ENCODE measurements at places on chromosomes 16 and 17.
A peak's percentile ranks its signal among the peaks of the same experiment; 100 is the strongest.

DNA sequence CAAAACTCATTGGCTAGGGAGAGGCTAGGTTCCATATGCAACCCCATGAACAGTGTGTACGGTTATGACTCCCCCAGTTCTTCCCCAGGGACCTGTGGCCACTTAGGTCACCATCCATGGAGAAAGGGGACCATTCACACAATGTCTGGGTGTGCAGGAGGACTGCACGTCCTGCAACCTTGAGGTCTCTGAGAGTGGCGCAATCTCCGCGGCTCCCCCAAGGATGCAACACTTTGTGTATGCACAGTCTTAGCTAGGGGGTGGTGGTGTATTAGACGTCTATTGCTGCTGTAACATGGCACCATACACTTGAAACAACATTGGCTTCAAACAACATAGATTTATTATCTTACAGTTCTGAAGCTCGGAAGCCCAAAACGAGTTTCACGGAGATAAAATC is 65.6 kb upstream of the CBX4 start:
- no peak for DNase-seq

GRCh38 chr17:15351925-15352324 is 10.5 kb upstream of the TEKT3 start:
- no peak for DNase-seq

DNA sequence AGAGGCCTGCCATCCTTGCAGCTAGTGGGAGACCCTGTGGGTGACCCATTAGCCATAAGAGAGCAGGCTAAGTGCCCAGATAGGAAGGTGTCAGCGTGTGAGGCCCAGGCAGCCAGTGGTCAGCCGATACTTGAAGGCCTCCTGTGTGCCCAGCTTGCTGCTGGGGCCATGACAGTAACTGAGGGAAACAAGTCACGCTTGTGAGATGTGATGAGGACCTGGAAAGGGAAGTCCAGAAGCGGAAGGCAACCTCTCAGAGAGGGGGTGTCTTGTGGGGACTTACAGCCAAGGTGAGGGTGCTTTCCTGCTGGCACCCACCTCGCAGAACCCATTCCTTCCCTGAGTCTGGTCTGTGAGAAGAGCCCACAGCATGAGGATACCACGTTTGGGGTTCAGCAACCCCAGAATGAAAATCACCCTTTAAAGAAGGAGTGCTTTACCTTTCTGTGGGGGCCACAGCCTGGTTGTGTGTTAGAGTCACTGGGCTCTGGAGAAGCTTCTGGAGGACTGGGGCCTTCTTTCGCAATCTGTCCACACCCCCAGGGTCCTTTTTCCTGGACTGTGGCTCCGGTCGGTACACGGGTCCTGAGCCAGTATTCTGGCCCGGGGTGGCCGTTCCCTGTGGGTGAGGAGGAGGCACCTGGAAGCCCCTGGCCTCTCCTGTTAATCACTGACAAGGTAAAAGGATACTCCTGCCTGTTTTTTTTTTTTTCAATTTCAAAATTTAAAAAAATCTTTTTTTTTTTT is 53.9 kb downstream of the PLCG2 start:
- DNase-seq = no peak

GRCh38 chr17:44110823-44111633 is 12.4 kb downstream of the HDAC5 start:
- peak; percentile 15 for DNase-seq

GRCh38 chr17:75518201-75518600 is 1.9 kb downstream of the TSEN54 start:
- no peak for DNase-seq

- DNase-seq = no peak
Measured at GRCh38 chr16:11635679-11636171, 32.5 kb upstream of the SNN start.

GRCh38 chr16:30567160-30567990 is 4.1 kb downstream of the ZNF688 start:
- DNase-seq = no peak

DNA sequence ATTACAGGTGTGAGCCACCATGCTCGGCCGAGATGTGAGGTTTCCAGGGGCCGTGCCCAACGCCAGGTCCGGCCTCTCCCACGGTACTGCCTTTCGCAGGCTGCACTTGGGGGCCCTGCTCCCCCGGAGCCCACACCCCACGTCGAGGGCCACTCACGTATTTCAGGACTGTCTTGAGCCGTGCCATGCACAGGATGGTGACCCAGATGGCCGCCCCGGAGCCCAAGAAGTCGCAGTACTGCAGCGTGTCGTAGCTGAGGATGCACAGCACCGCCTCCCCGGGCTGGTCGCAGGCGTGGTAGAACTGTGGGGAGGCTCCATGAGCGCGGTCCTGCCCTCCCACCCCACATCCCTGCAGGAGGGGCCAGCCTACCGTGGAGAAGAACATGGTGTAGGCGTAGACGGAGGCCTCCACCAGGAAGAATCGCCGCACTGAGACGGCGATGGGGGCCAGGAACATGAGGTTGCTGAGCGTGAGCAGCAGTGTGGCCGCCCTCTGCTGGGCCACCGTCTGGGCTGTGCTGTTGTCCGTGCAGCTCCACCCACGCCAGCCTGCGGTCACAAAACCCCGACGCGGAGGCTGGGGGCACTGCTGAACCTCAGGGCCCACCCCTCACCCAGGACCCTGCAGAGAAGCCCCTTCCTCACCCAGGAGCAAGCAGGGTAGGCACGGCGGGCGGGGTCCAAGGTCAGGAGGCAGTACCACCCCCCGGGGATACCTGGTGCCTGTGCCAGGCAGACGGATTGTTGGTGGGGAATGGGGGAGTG is 3.7 kb upstream of the MRPL28 start:
- DNase-seq = no peak

- DNase-seq = no peak
Measured at GRCh38 chr16:55398762-55399161, 74.8 kb downstream of the IRX6 start.

DNA sequence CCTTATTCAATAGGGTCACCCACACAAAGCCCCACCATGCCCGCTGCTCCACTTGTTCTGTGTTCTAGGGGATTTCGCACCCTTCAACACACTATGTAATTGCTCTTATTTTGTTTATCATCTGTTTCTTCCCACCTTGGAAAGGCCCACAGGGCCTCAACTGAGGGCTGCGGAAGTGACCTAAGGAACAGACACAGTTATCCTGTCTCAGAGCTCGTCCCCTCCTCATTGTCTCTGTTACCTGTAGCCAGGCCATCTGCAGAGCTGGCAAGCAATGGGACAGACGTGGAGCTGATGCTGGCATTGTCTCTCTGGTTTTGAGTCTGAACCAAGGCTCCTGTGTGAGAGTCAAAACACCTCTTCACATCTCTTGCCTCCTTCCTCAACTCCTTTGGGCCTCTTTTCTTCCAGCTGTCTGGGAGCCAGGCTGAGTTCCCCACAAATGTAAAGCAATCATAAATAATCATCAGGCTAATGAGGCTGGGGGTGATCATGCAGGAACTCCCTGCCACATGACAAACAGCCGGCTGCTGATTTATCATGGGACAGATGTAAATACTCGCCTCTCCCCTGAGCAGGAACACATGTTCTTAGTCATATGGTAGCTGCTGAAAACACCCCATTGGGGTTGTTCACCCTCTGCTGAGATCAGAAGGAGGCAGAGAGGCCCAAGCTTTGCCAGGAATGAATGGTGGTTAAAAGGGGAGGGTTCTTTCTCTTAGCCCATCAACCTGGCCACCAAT is 71.9 kb downstream of the AXIN2 start:
- no peak for DNase-seq

DNA sequence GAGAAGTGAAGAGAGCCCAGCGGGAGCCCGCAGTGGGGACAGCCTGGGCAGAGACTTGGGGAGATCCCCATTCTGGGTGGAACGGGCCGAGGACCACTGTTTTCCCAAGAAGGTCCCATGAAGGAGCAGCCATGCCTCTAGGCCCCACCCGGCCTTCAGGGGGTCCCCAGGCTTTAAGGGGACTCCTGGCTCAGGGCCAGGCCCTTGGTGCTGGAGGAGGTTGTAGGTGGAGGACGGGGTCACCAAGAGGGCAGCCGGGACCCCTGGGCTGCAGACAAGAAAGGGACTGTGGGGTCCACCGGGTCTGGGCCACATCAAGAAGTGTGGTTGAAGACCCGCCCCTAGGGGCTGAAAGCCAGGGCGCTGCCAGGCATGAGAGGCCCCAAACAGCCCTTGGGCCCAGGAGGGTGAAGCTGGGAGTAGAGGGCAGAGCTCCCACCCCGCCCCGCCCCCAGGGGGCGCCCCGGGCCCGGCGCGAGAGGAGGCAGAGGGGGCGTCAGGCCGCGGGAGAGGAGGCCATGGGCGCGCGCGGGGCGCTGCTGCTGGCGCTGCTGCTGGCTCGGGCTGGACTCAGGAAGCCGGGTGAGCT is at the start of gene PRSS21:
PRSS21 (plus strand) TSS at position 487 of the 589 bp plus-strand sequence; CDS start at position 519, 32 bp downstream.
- no peak for DNase-seq

DNA sequence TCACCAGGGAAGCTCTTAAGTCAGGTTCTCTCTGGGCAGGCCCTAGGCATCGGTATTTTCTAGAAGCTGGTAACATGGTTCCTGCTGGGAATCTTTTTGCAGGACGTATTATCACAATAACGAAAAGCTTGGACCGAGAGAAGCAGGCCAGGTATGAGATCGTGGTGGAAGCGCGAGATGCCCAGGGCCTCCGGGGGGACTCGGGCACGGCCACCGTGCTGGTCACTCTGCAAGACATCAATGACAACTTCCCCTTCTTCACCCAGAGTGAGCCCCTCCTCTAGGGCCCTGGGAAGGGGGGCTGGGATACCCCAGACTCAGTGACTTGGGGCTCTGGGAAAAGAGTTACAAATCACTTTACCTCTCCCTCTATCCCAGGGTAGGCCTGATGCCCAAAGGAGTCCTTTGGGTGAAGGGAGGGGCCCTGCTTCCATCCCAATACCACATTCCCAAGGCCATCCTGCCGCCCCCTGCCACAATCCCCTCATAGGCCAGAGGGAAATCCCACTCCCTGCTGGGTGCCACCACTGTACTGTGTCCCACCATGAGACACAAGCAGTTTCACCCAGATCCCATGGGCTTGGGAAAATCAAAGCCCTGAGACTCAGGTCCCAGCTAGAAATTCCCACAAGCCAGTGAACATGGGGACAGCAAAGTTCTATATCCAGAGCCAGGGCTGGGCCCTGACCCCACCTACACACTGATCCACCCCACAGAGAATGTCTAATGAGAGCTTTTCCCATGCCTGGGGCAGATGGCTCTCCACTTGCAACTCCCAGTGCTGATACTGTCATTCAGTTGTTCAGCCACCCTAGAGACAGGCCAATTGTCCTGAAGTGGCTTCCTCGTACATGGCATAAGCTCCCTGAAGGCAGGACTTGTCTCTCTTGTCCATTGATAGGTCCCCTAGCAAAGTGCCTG is 23.0 kb downstream of the CDH5 start:
- DNase-seq = no peak

- DNase-seq = no peak
Measured at GRCh38 chr16:62254372-62254771, 218.1 kb upstream of the CDH8 start.

DNA sequence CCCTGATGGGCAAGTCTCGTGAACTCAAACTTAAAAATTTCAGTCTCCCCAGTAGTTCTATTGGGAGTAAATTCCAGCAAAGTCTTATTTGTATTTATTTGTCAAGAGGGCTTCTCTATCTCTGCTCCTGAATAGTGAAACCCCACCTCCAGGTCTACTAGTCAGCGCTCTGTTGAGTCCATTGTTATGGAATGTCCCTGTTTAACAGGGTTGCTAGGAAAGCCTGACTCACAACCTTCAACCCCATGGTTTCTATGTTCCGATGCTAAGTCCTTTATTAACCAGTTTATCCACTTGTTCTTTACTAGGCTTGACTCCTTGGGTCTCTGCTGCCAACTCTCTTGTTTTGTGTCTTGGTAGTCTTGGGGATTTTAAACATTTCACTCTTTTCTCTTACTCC is 250.7 kb upstream of the MYOCD start:
- no peak for DNase-seq

GRCh38 chr17:77451245-77451893 is 310.6 kb downstream of the SEC14L1 start:
- DNase-seq = no peak

GRCh38 chr17:75830164-75831031 is 13.8 kb downstream of the UNC13D start:
- DNase-seq = no peak

- DNase-seq = no peak
Measured at GRCh38 chr17:55440391-55440790, 18.8 kb upstream of the MMD start.

GRCh38 chr16:88476817-88477397 is 23.8 kb downstream of the ZFPM1 start:
- no peak for DNase-seq

GRCh38 chr17:28072936-28073533 is 30.6 kb downstream of the NLK start:
- no peak for DNase-seq

DNA sequence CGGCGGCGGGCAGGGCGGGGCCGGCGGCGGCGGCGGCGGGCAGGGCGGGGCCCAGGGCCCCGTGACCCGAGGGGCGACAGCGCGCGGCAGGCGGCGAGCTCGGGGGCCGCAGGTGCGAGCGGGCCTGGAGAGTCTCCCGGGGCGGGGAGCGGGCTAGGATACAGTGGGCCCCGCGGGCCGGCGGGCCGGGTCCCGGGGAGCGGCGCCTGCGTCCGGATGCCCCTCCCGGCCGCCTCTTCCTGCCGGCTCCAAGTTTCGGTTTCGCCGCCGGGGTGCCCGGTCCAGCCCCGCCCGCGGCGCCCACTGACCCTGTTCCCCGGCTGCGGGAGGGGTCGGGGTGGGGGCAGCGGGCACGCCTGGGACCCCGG is at the start of gene RNF213:
RNF213 (plus strand) TSS at position 62 of the 368 bp plus-strand sequence. CDS start 2,830 bp downstream, outside the sequence.
- peak; percentile 33 for DNase-seq

DNA sequence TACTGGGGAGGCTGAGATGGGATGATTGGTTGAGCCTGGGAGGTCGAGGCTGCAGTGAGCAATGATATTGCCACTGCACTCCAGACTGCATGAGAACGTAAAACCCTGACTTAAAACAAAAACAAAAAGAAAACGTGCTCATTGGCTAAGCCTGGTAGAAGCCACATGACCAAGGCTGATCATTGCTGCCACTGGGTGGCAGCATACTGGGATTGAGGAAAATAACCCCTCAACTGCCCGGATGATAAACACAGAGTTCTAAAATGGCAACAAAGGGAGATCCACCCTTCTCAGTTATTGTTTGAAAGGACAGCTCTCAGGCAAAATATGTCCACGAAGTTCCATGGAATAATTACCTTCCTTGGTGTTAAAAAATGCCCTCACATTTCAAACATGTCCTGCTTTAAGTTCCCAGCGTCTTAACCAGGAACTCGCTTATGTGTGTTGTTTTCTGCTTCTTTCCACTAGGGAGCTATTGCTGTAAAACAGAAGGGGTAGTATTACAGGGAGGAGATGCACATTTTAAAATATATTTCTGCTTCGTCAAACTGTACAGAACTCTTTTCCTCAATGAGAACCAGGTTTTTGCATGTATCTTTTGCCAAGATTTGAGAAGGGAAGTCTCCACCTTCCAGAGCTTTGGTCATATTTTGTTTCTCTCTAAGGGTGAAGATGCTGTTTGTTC is 675.3 kb downstream of the MAF start:
- no peak for DNase-seq

- no peak for DNase-seq
Measured at GRCh38 chr17:15399443-15399842, 58.0 kb upstream of the TEKT3 start.

GRCh38 chr16:11462861-11463260 is 117.6 kb downstream of the RMI2 start:
- no peak for DNase-seq

GRCh38 chr17:34220752-34221395 is 34.2 kb upstream of the CCL2 start:
- DNase-seq = no peak

- DNase-seq = no peak
Measured at GRCh38 chr16:26651884-26652283, 414.8 kb upstream of the C16orf82 start.

- no peak for DNase-seq
Measured at GRCh38 chr16:48137822-48138221, 18.0 kb downstream of the ABCC12 start.

GRCh38 chr17:81200201-81200600 is 22.6 kb downstream of the CEP131 start:
- DNase-seq = no peak

GRCh38 chr16:88499836-88500251 is 46.8 kb downstream of the ZFPM1 start:
- no peak for DNase-seq

Measured in activated CD8-positive, alpha-beta memory T cell treated with anti-CD3 and anti-CD28 coated beads for 1 hour (primary cell).